Right cardiac atrium (tissue), 5 donors: ENCODE measurements at places on chromosomes 2 and 18. TPM values are rescaled to one million over a fixed set of nuclear protein-coding genes. Genes with fewer than 3 reads are reported as not detected.
A peak's percentile ranks its signal among the peaks of the same experiment; 100 is the strongest.

DNA sequence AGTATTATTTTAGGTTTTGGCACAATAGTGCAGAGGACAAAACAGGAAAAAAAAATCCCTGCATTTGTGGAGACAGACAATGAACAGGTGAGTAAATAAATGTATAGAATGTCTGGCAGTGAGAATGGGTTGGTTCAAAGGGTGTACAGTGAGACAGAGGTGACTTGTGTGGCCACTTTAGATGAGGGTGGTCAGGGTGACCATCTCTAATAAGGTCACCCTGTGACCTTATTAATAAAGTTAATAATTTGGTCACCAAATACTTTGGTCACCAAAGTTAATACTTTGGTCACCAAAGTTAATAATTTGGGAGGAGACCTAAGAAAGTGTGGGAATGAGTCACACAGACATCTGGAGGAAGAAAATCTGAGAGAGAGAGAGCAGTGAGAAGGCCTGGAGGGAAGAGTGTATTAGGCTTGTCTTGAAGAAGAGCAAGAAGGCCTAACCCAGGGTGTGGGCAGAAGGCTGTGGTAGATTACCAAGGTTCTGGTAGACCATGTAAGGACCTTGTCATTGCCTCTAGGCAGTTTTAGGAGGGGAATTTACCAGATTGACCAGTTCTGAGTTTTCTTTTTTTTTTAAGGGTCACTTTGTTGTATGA, 1368.4 kb upstream of the CELF4 start:
- no peak for DNase-seq

GRCh38 chr2:230714136-230714480, 1.5 kb downstream of the CAB39 start:
- DNase-seq: no peak

DNA sequence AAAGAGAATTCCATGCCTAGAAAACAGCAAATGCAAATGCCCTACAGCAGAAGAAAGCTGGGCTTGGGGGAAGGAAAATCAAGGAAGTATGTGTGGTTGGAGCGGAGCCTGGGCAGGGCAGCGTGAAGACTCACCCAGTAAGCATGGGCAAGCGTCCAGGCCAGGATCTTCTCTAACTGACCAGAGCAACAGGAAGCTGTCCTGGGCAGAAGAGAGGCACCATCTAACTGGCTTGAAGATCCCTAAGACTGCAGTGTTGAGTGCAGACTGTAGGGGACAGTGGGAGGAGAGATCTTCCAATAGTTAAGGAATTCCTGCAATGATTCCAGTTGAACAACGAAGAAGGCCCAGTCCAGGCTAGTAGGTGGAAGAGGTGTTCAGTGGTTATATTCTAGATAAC, 57.9 kb downstream of the NXPH2 start:
- peak; percentile 60 for DNase-seq

RIOK3 gene
- 51.4 TPM for total RNA-seq

GRCh38 chr18:1528964-1529509, 624.4 kb downstream of the ADCYAP1 start:
- no peak for DNase-seq

GRCh38 chr2:233531955-233532354, 34.6 kb downstream of the USP40 start:
- no peak for DNase-seq

- DNase-seq: no peak
Observed at GRCh38 chr2:106614511-106615291, 127.5 kb downstream of the CD8B2 start.
